NCI-H1930 (cell line): ENCODE measurements at places on chromosomes 7 and 10.

- DNase-seq, result no peak
These were observed 80.0 kb downstream of the SLC25A13 start for GRCh38 chr7:96241855-96242254.

GRCh38 chr7:20438694-20439376 lies 108.1 kb downstream of the ITGB8 start:
- DNase-seq, result no peak

DNA sequence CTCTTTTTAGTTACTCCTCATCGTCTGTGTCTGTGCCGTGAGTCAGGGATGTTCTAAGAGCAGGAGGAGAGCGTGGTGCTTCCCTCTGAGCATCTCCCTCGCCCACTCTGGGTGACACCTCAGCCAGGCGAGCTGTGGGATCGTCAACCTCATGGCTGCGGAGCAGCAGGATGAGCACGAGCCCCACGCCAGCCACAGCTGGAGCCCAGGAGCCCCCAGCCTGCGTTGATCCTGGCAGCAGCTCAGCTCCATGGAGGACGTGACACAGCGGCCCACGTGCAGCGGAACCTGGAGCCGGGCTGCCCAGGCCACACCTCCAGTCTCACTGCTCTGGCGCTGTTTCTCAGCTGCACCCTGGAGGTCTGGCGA lies 512.0 kb downstream of the PTPRN2 start:
- no peak for DNase-seq

GRCh38 chr7:54333952-54334351 lies 208.2 kb upstream of the VSTM2A start:
- no peak for DNase-seq

GRCh38 chr7:47649919-47650318 lies 68.0 kb upstream of the TNS3 start:
- DNase-seq, result no peak

- no peak for DNase-seq
These were observed 378.6 kb upstream of the PRKCQ start for GRCh38 chr10:6958711-6959110.

GRCh38 chr7:132213583-132213982 lies 362.7 kb downstream of the PLXNA4 start:
- no peak for DNase-seq

- no peak for DNase-seq
These were observed 309.7 kb downstream of the CTNNA3 start for GRCh38 chr10:67386260-67386659.

DNA sequence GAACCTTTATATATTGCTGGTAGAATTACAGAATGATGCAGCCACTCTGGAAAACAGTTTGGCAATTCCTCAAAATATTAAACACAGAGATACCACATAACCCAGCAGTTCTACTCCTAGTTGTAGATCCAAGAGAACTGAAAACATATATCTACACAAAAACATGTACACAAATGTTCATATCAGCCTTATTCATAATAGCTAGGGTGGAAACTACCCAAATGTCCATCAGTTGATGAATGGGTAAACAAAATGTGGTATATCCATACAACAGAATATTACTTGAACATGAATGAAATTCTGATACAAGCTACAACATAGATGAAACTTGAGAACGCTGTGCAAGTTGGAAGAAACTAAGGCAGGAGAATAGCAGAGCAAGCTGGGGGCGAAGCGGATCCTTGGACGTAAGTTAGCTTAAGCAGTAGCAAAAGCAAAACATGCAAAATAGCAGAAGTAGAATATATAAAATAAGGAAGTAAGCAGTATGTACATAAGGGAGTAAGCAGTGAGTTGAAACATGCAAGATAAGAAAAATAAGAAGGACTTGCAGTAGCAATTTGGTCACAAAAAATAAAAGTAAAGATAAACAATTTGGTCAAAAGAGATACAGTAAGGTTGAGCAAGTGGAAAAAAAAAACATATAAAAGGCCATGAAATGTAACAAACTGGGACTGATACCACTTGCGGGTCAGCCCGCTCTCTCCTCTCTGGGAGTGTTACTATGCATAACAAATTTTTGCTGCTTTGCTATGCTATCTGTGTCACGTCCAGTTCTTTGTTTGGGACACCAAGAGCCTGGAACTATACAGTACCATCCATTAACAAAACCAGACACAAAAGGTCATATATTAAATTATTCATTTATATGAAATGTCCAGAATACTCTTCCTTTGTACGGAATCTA lies 18.0 kb upstream of the HILPDA start:
- no peak for DNase-seq

DNA sequence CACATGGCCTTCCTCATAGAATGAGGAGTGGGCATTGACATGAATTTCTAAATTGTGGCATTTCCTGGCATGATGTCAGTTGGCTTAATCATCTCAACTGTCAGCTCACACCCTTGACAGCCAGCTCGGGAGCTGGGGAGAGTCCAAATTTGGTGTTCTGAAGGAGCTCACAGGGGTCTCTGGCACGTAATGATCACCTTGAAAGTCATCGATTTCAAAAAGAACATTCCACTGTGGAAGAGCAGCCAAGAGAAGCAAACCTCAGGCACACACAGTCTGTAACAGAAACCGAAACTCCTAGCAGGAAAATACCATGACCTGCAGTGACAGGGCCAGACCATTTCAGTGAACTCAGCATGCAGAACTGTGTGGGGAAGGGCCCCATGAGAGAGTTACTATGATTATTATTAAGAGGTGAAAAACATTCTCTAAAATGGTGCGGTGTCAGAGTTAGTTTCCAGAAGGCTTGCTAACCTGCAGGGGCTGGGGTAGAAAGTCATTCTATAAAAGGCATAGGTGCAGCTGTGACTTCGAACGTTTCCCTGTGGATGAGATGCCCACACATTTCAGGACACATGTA lies 26.4 kb upstream of the KLF6 start:
- no peak for DNase-seq

DNA sequence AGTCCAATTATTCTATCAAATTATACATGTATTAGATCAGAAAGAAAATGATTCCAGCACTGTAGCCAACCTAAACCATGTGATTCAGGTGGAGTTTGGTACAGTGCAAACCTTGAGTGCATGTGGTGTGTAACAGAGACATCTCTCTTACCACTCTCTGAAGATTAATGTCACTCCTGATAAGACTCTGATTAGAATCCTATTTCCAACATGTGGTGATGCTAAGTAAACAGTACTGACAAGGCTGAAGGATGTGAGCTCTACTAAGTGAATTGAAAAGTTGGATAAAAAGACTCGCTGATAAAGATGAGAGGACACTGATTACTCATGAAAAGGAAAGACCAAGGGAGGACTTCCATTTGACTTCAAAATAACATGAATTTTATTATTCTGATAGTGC lies 232.0 kb downstream of the SDK1 start:
- DNase-seq, result no peak

DNA sequence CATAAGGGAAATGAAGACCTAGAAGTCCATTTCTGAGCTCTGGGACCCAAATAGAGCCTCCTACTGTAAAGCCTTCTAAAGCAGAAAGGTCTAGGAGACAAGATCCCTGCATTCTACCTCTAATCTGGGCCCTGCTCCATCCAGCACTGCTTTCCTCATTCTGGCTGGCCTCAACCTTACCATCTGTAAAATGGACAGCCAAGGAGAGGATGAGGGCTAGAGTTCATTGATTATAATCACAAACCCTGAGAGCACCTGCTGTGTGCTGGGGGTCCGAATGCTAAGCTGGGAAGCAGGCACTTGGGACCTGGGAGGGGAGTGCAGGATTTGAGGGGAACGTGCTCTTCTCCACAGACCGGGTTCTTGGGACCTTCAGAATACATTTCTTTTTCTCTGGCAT lies 454.0 kb upstream of the ZMIZ1 start:
- no peak for DNase-seq

GRCh38 chr10:118742782-118743181 lies 12.0 kb downstream of the CACUL1 start:
- no peak for DNase-seq

DNA sequence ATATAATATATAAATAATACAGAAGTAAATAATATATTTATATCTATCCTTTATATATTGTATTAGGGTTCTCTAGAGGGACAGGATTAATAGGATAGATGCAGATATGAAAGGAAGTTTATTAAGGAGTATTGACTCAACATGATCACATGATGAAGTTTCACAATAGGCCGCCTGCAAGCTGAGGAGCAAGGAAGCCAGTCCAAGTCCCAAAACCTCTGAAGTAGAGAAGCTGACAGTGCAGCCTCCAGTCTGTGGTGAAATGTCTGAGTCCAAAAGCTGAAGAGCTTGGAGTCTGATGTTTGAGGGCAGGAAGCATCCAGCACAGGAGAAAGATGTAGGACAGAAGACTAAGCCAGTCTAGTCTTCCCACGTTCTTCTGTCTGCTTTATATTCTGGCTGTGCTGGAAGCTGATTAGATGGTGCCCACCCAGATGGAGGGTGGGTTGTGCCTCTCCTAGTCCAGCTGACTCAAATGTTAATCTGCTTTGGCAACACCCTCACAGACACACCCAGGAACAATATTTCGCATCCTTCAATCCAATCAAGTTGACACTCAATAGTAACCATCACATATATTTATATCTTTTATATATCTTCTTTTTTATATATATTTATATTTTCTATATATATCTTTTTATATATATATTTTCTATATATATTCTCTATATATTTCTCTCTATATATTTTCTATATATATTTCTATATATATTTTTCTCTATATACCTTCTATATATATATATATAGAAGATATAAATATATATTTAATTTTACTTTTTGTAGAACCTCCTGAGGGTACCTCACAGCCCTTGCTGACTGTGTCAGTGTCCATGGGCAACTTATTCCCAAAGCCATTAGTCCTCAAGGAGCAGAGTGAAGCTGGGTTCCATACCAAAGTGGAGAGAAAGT lies 24.6 kb upstream of the AKR1B10 start:
- DNase-seq, result no peak

DNA sequence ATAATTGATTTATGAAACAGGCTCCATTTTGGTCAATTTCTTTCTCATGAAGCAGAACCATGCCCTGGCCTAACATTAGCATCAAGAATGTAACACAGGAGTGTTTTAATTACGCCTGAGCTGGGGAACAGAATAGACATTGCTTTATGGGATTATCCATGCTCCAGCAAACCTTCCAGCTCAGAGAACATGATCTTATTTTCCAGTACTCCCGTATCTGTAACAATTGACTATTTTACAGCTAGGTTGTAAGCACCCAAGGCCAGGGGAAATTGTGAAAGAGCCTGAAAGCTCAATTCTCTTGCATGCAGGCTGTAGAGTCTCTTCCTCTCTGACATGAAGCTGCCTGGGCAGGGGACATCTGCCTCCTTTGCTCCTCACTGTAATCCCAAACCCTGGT lies 30.8 kb upstream of the CRYGN start:
- no peak for DNase-seq

DNA sequence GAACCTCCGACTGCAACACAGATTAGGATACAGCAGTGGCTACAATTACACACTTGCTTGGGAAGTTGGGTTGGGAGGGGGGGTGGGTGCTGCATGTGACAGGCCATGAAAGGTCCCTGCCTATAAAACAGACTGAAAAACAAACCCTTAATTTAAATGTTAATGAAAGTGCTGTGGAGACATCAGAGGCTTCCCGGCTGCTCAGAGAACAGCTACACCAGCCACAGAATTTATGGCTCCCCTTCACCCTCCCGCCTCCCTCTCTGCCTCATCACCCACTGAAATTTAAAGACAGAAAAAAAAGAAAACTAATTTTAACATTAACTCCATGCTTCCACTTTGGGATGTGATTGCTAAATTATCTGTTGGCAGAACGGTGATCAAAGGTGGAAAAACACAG lies 34.7 kb downstream of the FBXW4 start:
- DNase-seq, result no peak

GRCh38 chr10:16732376-16732775 lies 84.8 kb downstream of the RSU1 start:
- DNase-seq, result no peak

DNA sequence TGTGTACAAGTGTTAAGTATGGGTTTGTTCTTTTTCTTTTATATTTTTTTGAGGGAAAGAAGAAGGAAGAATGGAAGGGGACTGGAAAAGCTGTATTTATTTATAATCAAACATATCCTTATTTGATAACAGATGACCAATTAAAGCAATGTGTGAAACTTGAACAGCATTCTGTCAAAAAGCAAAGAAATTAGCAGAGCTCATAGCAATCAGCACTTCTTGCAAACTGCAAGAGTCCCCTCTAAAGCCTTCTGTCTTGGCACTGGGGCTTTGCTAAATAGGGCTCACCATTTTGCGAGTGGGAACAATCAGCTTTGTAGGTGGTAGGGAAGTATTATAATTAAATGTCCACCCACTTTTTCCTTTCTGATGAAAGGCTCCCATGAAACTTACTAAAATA lies 164.9 kb upstream of the LRRTM3 start:
- DNase-seq, result no peak

DNA sequence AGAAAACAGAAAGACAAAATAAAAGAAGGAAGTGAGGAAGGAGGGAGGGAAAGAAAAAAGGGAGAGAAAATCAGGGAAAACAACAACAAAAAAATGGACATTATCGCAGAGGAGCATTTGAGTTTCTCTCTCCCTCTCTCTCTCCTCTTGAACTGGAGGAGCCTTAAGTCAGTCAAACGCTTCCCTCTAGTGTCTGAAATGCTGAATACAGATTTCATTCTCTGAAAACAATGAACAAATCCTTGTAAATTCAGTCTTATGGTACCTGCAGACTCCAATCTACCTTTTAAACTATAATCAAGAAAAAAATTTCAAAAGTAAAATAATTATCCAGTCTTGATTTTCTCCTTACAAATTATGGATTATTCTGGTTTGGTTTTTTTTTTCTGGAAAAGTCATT lies 89.2 kb upstream of the PFKP start:
- DNase-seq, result peak; percentile 0

GRCh38 chr7:108463613-108464012 lies 7.4 kb upstream of the NRCAM start:
- no peak for DNase-seq

- peak; percentile 46 for DNase-seq
These were observed 81.9 kb upstream of the C1GALT1 start for GRCh38 chr7:7100432-7100849.

GRCh38 chr7:154633641-154634040 lies 369.3 kb downstream of the PAXIP1 start:
- no peak for DNase-seq

DNA sequence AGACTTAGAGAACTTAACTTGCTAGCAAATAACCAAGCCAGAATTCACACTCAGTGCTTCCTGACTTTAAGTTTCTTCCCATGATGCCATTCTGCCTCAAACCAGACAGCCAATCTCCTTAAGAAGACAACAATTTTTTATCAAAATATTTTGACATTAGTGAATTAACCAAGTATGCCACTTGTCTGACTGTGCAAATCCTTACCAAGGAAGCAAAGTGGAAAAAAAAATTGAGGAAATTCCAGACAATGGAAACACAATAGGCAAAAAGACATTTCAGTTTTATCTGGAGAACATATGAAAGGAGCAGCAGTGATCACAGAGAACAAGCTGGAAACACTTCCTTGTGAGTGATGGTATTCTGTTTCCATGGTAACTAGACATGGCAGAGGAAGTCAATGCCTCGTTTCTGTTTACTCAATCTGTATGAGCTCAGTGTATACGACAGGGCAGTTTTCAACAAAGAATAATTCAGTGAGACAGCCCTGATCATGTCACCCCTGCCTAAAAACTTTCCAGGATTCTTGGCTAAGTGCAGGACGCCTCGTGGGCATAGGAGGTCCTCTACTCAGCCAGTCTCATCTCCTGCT lies 114.2 kb downstream of the DYNC1I1 start:
- no peak for DNase-seq
